ENCODE measurements at places on chromosomes 2 and 18.

- no peak for DNase-seq
Observed at GRCh38 chr2:169673106-169673505, 21.1 kb downstream of the CFAP210 start.

DNA sequence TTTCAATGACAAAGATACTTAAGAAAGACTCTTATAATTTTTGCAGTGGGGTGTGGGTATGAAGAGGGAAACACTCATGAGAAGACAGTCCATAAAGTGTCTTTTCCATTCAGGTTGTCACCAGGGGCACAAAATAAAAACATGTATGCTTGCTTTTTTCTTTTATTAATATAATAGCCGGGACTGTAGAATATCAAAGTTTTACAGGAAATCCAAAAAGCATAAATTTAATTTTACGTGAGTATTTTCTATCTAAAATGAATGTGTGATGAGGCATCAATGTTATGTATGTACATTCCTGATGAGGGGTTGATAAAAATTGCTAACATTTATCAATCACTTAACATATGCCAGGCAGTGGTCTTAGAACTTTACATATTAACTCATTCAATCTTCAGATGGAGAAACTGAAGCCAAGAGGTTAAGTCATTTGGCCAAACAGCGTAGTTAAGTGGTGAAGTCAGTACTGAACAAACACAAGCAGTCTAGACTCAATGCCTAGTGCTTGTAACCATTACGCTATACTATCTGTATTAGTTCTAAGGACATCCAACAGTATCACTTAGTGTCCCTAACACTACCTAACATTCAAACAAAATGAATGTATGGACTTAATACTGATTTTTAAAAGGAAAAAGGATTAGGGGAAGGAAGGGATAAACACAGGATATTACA lies 10.7 kb downstream of the CCT4 start:
- DNase-seq: no peak

GRCh38 chr18:73318739-73319479 lies 451.1 kb upstream of the NETO1 start:
- no peak for DNase-seq

- DNase-seq: no peak
Observed at GRCh38 chr2:97741686-97742085, 28.3 kb downstream of the ZAP70 start.

GRCh38 chr2:2164326-2164917 lies 166.7 kb downstream of the MYT1L start:
- DNase-seq: no peak

- no peak for DNase-seq
Observed at GRCh38 chr2:132518302-132518701, 101.7 kb downstream of the GPR39 start.

GRCh38 chr2:178266445-178266844 lies 72.1 kb downstream of the OSBPL6 start:
- peak; percentile 38 for DNase-seq

DNA sequence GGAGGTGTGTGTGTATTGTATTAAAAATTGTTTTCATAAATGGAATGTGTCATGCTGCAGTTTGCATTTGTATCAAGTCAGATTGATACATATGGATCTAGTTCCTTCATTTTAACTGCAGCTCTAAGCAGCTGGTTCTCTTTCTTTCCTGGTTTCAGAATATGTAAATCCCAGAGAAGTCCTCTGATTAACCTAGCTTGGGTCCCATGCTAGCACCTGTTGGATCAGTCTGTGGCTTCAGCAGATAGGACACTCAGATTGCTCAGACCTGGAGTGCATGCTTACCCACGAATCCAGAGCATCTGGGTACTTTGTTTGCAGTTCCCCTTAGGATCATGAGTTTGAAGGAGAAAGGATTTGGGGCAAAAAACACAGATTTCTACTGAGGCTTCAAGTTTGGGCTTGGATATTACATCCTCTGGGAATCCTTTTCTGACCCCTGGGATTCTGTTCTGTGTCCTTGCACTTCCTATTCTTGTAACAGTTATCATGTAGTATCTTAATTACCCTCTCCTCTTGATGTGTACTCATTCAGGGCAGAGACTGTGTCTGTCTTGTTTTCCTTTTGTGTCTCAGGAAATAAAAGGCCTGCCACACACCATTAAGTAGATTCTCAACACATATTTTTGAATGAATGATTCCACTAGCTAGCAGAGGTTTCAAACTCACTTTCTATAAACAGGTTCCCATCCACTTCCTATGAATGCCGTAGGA lies 142.1 kb downstream of the PHLPP1 start:
- no peak for DNase-seq

DNA sequence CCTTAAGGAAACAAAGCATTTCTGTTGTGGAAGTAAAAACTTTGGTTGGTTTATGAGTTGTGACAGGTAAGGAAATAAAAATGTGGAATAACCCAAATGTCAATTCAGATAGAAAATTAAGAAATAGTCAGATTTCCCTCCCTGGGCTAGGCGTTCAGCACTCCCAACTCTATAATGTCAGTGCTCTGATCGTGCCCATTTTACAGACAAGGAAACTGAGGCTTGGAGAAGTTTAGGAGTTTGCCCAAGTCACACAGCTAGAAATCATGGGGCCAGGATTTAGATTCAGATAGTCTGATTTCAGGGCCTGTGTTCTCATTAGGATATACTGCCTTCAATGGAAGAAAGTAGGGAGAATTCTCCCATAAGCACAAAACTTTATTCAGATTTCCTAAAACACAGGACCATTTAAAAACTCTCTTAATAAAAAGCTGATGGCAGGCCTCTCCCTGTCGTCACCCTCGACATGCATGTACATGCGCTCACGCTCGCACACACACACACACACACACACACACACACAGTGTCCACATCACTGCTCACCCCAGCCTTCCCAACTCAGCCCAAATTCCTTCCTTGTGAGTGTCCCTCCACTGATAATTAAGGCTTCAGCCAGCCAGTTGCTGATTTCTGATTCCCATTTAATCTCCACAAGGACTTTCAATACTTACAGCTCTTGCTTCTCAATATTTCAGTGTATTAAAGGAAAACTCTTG lies 49.1 kb upstream of the SLC14A2 start:
- no peak for DNase-seq

- DNase-seq: no peak
Observed at GRCh38 chr18:58596265-58596681, 32.6 kb downstream of the ALPK2 start.

GRCh38 chr2:112157472-112157871 lies 19.3 kb downstream of the FBLN7 start:
- DNase-seq: no peak

DNA sequence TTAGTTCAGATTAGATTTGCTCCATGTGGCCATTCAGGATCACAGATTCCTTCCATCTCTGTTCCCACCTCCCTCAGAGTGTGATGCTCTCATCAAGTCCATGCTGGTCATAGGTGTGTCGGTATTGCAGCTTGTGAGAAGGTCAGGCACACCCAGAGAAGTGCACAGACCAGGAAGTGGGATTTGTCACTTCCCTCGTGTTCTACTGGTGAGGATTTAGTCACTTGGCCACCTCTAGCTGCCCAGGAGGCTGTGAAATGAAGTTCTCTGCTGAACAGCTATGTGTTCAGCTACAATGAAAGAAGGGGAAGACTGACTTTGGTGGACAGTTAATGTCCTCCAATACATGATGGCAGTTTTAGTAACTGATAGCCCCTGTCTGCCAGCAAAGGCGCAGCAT lies 3.5 kb upstream of the LANCL1 start:
- no peak for DNase-seq

DNA sequence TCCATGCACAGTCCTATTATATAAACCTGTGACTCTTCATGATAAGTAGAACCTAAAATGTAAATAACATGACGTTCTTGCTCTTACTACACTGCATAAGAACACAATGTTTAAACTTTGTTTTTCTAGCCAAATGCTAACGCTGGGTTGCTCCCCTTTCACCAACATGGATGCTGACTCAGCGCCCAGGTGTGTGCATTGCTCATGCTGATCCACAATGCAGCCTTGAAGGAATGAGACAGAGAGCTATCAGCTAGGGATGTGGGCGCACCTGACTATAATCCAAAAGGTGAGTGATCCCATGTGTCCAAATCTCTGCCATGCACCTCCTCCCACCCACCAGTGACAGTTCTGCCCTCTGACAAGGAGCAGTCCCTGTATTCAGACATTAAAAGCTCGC lies 235.0 kb downstream of the IRS1 start:
- DNase-seq: no peak

DNA sequence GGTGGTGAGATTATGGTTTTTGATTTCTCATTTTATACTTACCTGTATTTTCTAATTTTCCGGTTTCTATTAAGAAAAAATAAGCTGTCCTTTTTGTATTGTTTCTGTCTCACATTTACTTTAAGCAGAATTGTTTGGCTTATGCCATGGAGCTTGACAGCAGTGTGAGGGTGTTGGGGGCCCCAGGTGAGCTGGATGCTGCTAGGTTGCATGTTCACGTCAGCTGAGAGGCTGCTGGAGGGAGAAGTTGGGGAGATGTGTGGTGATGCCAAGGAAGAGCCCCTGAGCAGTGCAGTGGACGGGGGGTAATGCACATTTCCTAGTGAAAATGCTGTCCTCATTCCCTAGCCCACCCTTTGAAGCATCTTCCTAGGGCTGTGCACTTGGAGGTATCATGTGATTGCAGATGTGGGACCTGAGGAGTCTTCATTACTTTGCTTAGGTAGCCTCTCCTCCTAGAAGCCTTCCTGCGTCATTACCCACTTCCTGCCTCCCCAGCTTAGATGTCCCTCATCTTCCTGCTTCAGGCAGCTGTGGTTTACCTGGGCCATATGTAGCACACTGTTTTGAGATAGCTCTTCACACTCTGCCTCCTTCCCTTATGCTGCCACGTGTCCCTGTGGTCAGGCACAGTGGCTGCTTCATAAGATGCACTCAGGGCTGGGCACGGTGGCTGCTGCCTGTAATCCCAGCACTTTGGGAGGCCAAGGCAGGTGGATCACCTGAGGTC lies 16.2 kb downstream of the ATG16L1 start:
- DNase-seq: no peak

DNA sequence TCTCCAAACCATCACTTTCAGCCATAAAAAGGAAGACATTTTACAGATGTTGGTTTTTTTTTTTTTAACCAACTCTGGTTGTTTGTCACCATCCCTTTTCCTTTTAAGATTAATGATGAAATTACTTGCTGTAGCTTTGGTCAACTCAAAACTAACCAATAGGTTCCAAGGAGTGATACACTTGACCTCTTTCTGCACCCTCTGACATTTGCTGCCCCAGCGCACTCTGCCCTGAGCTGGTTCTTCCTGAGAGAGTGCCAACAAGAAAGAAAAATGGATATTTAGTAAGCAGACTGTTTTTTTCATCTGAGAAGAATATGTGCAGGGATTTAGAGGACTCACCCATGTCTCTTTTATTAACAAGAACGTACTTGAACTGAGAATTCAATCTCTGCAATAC lies 520.0 kb downstream of the TXNL1 start:
- no peak for DNase-seq

- DNase-seq: no peak
Observed at GRCh38 chr18:57909620-57910019, 106.5 kb upstream of the ATP8B1 start.

GRCh38 chr2:230691005-230691647 lies 21.5 kb upstream of the CAB39 start:
- no peak for DNase-seq

DNA sequence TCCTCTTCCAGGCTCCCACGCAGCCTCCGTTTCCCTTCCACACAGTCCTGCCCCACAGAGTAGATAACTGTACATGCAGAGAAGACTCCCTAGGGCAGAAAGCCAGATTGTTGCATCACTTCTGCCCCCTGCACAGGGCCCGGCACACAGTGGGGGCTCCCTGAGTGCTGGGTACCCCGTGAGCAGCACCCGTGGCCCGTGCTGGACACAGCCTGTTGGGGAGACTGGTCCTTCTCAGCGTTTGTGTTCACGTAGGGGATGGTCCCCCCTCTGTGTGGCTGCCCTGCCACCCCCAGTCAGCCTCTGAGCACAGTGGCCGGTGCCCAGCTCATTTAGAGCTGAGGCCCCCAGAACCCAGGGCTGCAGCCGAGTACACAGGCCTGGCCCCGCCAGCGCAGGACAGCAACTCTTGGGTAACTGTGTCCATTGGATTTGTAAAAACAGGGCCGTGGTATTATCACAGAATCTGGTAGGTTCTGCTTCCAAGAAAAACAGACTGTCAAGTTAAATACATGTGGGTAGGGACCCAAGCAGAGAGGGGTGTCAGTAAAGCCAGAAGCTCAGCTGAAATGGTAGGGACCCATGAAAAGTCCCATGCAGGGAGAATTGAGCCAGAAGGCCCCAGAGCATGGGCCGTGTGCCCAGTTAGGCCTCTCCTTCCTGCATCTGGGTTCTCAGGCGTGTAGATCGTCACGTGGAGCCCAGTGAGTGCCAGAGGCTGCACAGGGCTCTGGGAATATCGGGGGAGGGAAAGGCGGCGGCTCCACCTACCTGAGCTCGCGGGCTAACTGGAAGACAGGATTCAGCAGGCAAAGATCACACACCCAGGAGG lies 257.3 kb downstream of the ATAD2B start:
- DNase-seq: no peak

DNA sequence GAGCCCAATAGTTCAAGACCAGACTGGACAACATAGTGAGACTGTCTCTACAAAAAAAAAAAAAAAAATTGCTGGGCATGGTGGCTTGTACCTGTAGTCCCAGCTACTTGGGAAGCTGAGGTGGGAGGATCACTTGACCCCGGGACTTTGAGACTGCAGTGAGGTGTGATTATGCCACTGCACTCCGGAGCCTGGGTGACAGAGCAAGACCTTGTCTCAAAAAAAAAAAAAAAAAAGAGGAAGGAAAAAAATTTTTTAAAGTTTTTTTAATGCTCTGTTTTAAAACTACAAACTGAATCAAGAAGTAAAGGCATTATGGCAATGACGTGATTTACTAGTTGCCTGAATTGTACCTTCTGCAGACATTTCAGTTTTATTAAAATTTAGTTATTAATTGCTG lies 54.5 kb upstream of the ZDBF2 start:
- DNase-seq: no peak

- no peak for DNase-seq
Observed at GRCh38 chr2:46735108-46735691, 180.4 kb downstream of the MCFD2 start.

GRCh38 chr18:37637478-37637850 lies 71.9 kb upstream of the CELF4 start:
- DNase-seq: no peak

DNA sequence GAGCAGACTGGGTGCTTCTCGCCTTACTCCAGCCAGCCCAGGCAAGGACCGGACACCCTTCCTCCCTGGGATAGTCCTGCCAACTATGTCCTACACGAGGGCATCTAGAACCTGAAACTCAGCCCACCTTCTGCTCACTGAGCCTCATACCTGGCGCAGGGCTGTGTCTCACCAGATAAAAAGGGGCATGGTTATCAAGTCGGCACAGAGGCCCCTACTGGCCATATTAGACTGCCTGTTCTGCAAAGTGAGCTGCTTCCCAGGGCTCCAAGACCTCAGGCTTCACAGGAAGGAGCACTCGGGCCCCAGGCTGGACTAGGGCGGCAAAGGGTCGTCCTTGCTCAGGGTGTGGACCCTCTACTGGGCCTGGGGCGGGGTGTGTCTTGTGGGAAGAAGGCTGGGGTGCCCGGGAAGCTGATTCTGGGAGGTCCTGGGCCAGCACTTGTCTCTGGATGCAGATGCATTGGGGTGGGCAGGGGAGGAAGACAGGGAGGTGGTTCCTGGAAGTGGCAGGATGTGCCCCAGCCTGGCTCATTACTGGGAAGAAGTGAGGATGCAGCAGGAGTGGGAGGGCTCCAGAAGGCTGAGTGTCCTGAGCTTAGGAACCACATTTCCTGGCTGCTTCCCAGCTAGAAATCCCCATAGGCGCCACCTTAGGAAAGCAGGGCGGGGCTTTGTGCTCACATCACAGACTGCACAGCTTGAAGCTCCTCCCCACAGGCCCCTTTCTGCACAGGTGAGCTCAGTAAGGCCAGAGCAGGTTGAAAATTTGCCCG lies 19.6 kb downstream of the EHD3 start:
- DNase-seq: no peak
